ENCODE measurements at places on chromosomes 16 and 17.
A peak's percentile ranks its signal among the peaks of the same experiment; 100 is the strongest.

- peak; percentile 7 for DNase-seq
These were observed 20.1 kb upstream of the ADCY9 start for GRCh38 chr16:4136229-4136813.

GRCh38 chr16:14345512-14346115 lies 274.5 kb downstream of the MRTFB start:
- DNase-seq, result no peak

- DNase-seq, result no peak
These were observed 11.7 kb downstream of the NDUFAB1 start for GRCh38 chr16:23584186-23585076.

DNA sequence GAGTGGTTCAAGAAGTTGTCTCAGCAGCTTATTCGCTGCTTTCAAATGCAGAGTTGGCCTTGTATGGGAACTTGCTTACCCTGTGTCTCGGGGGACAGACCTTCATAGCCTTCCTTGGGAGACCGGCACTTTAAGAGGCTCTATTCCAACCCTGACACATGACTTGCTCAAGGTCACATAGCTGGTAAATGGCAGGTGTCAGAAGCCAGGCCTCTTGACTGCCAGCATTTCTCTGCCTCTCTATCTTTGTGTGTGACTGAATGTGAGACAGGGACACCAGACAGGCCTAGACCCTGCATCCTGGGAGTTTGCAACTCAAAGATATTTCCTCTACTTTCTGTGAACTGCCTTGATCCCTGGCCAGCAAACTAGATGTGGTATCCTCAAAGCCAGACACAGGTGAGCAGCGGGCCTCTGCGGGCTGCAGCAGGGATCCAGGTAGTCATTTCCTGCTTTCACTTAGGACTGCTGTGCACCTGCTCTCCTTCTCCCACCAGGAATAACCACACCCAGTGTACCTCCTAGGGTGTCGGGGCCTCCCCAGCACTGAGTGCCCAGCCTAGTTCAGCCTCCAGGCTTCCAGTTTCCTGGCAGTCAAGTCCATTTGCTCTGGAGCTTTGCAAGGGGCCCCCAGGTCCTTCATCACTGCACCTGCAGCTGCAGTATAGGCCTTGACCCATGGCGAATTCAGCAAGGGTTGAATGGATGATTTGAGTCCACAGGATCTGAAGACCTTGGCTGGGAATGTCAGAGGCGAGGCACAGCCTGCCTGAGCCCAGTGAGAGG lies 116.6 kb upstream of the TNRC6C start:
- DNase-seq, result no peak

GRCh38 chr16:73890186-73891128 lies 406.2 kb upstream of the PSMD7 start:
- DNase-seq, result no peak

DNA sequence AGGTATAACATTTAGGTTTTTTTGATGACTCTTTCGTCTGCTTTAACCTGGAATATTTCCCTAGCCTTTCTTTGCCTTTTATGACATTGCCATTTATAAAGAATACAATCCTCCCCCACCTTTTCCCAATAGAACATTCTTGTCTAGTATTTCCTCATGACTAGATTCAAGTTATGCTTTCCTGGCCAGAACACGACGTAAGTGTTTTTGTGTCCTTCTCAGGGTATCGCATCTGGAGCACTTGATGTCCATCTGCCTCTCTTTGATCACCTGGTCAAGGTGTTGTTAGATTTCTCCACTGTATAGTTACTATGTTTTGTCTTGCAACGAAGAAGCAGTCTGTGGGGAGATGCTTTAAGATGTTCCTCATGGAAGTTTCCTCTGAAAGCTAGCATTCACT lies 87.4 kb downstream of the MSI2 start:
- no peak for DNase-seq

- no peak for DNase-seq
These were observed 224.2 kb downstream of the C16orf78 start for GRCh38 chr16:49597796-49598195.

GRCh38 chr17:5126719-5127488 lies 11.1 kb downstream of the USP6 start:
- no peak for DNase-seq

DNA sequence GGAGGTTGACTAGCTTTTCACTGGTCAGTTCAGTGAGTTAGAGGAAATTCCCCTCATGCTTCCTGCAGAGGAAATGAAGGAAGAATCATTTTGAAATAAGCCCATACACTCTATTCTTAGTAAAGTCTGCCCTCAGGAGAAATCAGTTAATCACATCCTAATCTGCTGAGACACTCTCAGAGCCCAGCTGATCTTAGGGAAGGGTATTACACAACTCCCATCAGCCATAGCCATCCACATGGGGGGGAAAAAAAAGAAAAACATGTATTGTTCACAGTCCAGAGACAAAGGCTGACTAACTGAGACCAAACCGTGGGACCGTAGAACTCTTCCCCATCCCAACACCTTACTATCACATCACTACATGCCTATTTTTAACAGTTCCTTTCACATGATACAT lies 722.3 kb downstream of the CDH8 start:
- DNase-seq, result no peak

DNA sequence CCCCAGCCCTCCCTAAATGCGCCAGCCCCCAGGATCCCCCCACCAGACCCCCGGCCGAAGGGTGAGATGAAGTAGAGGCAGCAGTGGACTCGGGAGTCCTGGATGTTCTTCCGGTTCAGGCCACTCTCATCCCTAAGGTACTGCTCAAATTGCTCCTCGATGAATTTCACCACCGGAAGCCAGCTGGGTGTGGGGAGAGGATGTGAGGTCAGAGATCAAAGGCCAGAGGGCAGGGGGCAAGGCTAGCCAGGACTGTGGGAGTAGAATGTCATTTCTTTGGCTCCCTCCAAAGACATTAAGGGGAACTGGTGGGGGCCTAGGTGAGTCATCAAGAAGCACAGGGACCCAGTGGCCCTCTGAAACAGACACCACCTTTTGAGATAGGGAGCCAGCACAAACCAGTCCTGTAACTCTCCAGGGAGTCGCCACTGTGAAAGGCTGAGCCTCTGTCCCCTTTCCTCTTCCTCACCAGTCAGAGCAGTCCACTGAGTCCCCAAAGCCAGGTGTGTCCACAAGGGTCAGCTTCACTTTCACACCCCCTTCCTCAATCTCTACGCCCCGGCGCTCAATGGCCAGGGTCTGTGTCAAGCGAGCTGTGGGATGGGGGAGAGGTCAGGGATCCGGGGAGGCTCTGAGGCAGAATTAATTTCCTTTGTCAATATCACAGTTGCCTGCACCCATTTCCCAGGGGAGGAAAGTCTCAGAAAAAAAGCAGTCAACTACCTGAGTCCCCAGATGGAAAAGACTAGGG lies 895 bp downstream of the SEPTIN1 start:
- DNase-seq, result peak; percentile 36

GRCh38 chr16:61681124-61681523 lies 355.1 kb downstream of the CDH8 start:
- DNase-seq, result peak; percentile 37

DNA sequence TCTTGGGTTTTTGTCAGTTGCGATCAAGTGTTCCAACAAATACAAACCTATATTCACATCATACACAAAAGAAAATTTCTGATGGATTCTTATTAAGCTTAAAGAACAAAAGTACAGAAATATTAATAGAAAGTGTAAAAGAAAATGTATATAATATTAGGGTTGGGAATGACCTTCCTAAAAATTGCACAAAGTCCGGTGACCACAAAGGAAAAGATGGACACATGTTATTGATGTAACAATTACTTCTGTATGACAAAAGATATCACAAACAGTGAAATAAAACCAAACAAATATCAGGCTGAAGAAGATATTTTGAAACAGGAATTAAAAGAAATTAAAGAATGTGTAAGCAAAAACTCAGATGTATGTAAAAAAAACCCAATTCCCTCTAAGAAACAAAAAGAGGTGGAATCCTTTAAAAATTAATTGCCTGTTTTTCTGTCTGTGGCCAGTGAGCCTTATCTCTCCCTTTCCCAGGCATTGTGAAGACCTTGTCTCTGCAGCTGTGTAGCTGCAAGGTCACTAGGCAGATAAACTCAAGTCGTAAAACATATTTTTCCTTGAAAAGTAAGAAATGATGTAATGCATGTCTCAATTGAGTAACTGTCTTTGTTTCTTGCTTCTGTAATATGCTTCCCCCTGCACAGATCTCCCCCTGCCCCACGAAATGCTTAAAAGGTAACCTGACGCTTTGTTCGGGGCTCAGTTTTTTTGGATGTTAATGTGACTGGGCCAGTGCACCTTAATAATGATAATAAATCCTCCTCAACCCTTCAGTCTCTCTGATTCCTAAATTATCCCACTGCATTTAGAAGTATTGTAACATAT lies 2.8 kb downstream of the ST6GALNAC1 start:
- no peak for DNase-seq

GRCh38 chr17:45719335-45720071 lies 64.6 kb upstream of the CRHR1 start:
- DNase-seq, result peak; percentile 83

All from DMS53 (cell line).